ENCODE measurements at places on chromosomes 12 and 14. TPM values are rescaled to one million over a fixed set of nuclear protein-coding genes. Genes with fewer than 3 reads are reported as not detected.

The AQP6 gene
- total RNA-seq, result not detected

The DCAF4 gene
- total RNA-seq, result 26.8 TPM

The USP15 gene
- 99.0 TPM for total RNA-seq

The SLC17A8 gene
- not detected for total RNA-seq

The CLEC4E gene
- total RNA-seq, result not detected

The SMAGP gene
- 0.72 TPM for total RNA-seq

The TMEM63C gene
- total RNA-seq, result 0.68 TPM

The TRHDE gene
- total RNA-seq, result not detected

The KRT86 gene
- total RNA-seq, result not detected

The CISTR gene
- not detected for total RNA-seq

The PTPRB gene
- total RNA-seq, result not detected

The ANKS1B gene
- 0.60 TPM for total RNA-seq

The PMCH gene
- 2.1 TPM for total RNA-seq

The TSPAN19 gene
- not detected for total RNA-seq

The GNB3 gene
- total RNA-seq, result 0.78 TPM

The RDH16 gene
- 0.31 TPM for total RNA-seq

The TTC8 gene
- 5.9 TPM for total RNA-seq

The KRT6C gene
- not detected for total RNA-seq

The GPR68 gene
- 14.2 TPM for total RNA-seq

The TAS2R46 gene
- total RNA-seq, result 0.93 TPM

The SLC6A13 gene
- 0.31 TPM for total RNA-seq

The NAP1L1 gene
- 926 TPM for total RNA-seq

The CLEC1A gene
- total RNA-seq, result not detected

The NR1H4 gene
- total RNA-seq, result not detected

The OASL gene
- total RNA-seq, result 4.3 TPM

The CBX5 gene
- 82.0 TPM for total RNA-seq

The MDM2 gene
- 246 TPM for total RNA-seq

The C12orf50 gene
- not detected for total RNA-seq

The SCNN1A gene
- total RNA-seq, result 0.93 TPM

The PDZRN4 gene
- not detected for total RNA-seq

The ASIC1 gene
- 6.4 TPM for total RNA-seq

The GPRC5D gene
- total RNA-seq, result not detected

The TMPRSS12 gene
- total RNA-seq, result not detected

The CEBPE gene
- total RNA-seq, result 0.22 TPM

The DEPDC4 gene
- 1.2 TPM for total RNA-seq

The TMEM119 gene
- not detected for total RNA-seq

The ZDHHC22 gene
- total RNA-seq, result not detected

The CLEC4A gene
- total RNA-seq, result 0.42 TPM

The MIPOL1 gene
- total RNA-seq, result not detected

The ACSS3 gene
- not detected for total RNA-seq

The C12orf54 gene
- total RNA-seq, result not detected

The SLCO1A2 gene
- total RNA-seq, result not detected

The DNAJC22 gene
- total RNA-seq, result not detected

The HOXC4 gene
- total RNA-seq, result 1.3 TPM

The PPFIBP1 gene
- 6.2 TPM for total RNA-seq

The PTGER2 gene
- 34.4 TPM for total RNA-seq

The BMAL2 gene
- 22.4 TPM for total RNA-seq

The AACS gene
- total RNA-seq, result 16.1 TPM

The SLC10A1 gene
- not detected for total RNA-seq

The NRDE2 gene
- 25.8 TPM for total RNA-seq

All from CD8-positive, alpha-beta memory T cell (primary cell).